OCI-LY7 (cell line): ENCODE measurements at places on chromosomes 4 and X. TPM values are rescaled to one million over a fixed set of nuclear protein-coding genes. Genes with fewer than 3 reads are reported as not detected.

DGKK gene
- not detected in 2 replicates for total RNA-seq

RAB28 gene
- total RNA-seq: 23.0 and 27.0 TPM in 2 replicates

RBM41 gene
- total RNA-seq: 16.7 and 17.8 TPM in 2 replicates

NAA11 gene
- not detected in 2 replicates for total RNA-seq

CT45A1 gene
- not detected in 2 replicates for total RNA-seq

IRAK1 gene
- 119 and 136 TPM in 2 replicates for total RNA-seq

DNA sequence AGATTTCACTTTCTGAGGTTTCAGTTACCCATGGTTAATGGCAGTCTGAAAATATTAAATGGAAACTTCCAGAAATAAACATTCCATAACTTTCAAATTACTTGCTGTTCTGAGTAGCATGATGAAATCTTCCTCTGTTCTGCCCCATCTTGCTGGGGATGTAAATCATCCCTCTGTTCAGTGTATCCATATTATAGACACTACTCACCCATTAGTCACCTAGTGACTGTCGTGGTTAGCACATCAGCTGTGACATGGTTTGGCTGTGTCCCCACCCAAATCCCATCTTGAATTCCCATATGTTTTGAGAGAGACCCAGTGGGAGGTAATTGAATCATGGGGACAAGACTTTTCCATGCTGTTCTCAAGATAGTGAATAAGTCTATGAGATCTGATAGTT, 125.5 kb upstream of the GIMD1 start:
- DNase-seq: no peak

DNA sequence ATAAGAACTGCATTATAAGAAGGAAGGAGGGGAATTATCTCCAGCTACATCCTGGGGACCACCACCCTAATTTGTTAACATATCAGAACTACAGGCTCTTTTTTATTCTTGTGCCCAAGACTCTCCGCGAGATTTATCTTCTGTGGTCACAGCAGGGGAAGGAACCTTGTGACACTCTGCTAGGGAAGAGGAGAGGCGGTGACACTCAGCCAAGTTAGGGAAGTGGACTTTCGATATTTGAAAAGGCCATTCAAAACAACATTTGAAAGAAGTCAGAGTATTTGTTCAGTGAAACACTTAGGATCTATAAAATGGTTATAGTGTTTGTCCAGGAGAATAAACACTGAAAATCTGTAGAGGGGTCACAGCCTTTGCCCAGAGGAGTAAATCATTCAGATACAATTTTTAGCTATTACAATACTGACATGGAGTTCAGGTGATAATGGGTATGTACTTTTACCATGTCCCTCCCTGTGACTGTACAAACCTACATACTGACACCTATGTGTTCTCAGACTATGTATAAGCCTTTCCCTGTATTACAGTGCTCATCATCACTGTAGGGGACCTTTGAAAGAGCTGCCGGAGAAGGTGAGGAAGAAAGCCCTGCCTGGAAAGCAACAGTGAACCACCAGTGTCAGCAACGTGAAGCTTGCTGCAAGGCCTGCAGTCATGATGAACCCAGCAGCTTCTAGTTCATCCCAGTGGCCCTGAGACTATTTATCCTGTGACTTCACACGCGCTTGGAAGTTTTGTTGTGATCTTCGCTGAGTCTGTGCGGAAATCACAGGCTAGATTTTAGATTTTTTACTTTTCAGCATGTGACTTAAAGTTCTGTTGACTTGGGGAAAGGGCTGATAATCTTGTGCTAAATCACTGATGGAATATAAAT, 8.5 kb upstream of the PTTG2 start:
- no peak for DNase-seq

GRCh38 chrX:11665168-11666111, at the start of gene ARHGAP6:
TSS of gene ARHGAP6 (minus strand) at chrX:11665920. CDS start at chrX:11664828, 1,092 bp downstream.
- no peak for DNase-seq

GRCh38 chr4:74997948-74998729, 65.2 kb downstream of the PARM1 start:
- no peak for DNase-seq

GRCh38 chr4:159175085-159175988, 72.5 kb downstream of the RAPGEF2 start:
- peak; percentile 77 for DNase-seq

DNA sequence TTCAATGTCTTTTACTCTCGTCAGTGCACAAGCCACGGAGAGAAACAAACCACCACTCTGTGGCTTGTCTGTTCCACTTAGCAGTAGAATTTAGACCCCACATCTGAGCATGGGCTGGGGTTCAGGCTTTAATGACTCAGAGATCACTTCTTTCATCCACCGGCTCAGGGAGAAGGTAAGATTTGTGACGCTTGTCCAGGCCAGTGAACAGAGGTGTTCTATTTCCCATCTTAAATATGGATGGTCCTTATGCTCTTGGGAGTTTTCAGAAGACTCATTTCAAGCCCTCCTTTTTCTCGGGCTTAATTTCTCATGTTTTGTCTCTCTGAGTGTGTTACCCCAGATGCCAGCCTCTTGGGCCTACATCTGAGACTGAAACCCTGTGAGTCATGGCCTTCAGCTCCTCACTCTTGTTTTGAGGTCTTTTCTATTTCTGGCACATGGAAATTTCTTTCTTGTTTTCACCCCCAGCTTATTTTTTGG, 127.4 kb upstream of the SFRP2 start:
- DNase-seq: no peak

GRCh38 chrX:47030339-47030738, 47.9 kb upstream of the RGN start:
- peak; percentile 73 for DNase-seq

DNA sequence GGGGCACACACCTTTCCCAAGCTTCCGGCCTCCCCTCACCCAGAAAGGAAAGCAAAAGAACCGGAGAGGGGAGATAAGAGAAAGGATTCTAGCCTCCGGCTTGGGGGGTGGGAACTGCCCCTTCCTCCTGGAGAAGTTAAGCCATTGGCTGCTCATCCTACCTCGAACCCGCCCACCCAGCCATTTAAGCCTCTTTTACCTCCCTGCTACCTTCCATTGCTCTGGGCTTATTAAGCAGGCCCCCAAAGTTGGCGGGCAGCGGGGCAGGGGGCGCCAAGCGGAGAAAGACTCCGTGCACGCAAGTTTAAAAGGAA, 2.3 kb downstream of the MAML3 start:
- DNase-seq: peak; percentile 82

DNA sequence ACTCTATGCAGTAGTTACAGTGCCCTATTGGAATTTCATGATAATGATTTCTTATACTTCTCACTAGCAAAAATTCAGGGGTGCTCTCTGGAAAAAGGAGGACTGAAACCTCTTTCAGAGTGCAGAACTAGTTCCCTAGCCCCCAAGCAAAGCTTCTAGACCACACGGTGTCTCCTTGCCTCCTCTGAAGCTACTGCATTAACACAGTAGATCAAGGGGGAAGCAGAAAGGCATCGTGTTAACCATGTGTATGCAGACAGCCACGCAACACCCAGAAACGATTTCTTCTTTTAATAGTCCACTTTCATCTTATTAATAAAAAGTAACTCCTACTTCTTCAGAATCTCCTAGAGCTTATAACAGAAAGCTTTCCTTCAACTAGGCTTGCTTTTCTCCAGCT, 44.7 kb downstream of the MAML3 start:
- DNase-seq: no peak

DNA sequence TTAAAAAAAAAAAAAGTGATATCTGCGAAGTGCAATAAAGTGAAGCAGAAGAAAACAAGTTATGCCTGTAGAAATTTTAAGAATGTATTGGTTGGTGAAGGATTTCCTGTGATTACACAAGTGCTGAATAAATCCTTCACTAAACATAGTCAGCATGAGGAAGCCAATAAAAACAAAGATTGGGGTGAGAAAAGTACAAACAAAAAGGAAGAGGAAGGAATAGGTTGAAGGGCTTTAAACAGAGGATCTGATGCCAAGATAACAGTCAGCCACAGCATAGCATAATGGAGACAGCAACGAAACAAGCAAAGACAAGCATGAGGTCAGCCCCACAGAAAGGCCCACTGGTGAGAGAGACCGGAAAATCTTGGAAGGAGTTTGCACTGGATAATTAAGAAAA, 372.2 kb downstream of the ADAM29 start:
- no peak for DNase-seq

GRCh38 chr4:184553891-184554290, 79.5 kb upstream of the IRF2 start:
- no peak for DNase-seq

DNA sequence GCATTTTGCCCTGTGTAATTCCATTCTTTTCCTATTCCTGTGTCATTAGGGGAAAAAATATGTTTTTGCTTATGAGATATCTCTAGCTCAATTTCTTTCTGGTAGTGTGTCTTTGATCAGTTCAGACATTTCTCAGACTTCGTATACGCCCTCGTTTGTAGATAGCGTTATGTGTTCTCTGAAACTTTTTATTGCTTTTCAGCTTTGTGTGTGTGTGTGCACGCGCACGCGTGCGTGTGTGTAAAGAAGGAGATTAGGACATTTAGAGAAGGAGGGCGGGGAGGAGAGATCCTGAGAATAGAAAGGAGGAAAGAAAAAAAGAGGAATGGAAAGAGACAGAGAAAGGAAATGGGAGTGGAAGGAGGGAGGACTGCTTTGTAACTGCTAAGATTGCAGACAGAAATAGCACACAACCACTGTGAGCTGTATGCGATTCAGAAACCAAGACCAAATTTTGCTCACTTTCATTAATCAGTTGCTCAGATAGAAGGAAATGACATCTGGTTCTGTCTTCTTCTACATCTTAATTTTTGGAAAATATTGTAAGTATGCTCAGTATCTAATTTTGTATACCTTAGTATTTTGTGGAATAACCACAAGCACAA, at the start of gene RXFP1:
TSS of gene RXFP1 (plus strand) at position 399 of the 605 bp plus-strand sequence. CDS start at position 494, 95 bp downstream.
- no peak for DNase-seq

DNA sequence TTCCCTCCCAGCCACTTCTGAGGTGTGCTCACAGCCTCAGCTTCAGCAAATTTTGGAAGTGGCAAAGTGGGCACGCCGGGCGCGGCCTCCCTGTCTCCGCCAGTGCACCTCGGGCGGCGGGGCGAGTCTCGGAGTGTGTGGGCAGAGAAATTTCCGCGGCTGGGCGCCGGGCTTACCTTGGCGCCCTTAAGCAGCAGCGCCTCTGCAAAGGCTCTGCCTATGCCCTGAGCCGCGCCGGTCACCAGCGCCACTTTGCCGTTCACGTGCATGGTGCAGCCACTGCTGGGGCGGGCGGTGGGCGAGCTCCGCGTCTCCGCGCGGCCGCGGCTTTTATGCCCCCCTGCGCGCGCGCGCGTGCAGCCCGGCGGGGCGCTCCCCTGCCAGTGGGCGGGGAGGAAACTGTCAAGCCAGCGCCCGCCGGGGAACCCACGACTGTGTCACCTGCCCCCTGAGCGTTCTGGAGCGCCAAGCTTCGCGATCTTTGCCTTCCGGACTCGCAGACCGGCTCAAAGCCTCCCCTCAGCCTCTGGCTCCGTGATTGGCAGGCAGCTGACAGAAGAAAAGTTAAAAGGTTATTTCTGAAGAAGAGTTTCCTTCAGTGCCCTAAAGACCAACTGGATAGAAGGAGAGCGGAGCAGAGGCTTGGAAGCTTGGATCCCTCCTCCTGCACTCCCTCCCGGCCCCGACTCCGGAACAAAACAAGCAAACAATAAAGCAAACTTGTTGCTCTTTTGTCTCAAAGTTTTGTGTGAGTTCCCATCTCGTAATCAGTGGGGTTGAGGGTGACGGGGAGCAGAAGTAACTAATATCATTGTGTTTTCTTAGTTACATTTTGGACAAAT, at the start of gene HPGD:
TSS of gene HPGD (minus strand) at position 306 of the 842 bp plus-strand sequence. CDS start at position 269, 37 bp downstream.
- peak; percentile 31 for DNase-seq

DNA sequence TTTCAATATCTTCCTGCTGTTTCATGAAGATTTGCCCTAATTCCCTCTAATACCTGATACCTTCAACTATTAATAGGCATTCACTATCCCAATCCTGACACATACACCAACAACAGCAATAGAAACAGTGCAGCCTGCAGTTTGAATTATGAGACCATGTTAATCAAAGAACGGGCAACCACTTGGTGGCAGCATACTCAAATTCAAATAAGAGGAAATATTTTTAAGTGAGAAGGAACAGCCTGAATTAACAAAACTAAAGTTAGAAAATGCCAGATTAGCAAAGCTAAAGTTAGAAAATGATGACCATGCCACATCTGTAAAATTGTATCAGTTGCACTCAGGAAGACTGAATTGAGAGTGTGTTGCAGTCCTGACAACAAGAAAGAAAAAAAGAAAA, 204.9 kb downstream of the SMARCA1 start:
- peak; percentile 7 for DNase-seq

GRCh38 chr4:56371426-56372220, 15.7 kb downstream of the AASDH start:
- no peak for DNase-seq

GRCh38 chr4:60683973-60684372, 516.2 kb upstream of the ADGRL3 start:
- DNase-seq: no peak

GRCh38 chr4:167581449-167581965, 347.2 kb upstream of the SPOCK3 start:
- no peak for DNase-seq

- no peak for DNase-seq
These were observed 73.6 kb upstream of the COX18 start for GRCh38 chr4:73142995-73143547.

GRCh38 chr4:617644-618641, 7.4 kb upstream of the PDE6B start:
- DNase-seq: no peak

DNA sequence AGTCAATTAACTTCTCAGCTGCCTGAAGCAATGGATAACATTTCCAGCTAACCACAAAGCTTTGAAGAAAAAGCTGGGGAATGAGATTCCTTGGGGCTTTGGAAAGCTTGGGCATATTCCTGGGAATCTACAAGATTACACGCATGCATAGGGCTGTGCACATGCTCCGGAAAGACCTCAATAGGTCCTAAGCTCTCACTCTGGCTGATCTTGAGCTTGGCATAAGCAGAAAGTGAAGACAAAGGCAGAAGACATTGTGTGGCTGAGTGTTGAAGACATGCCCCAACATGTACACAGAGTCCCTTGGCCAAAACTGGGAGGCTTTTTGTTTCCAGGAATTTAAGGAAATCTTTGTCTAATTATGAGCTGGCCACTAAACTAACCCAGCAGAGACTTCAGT, 31.2 kb downstream of the ATG4A start:
- DNase-seq: no peak

DNA sequence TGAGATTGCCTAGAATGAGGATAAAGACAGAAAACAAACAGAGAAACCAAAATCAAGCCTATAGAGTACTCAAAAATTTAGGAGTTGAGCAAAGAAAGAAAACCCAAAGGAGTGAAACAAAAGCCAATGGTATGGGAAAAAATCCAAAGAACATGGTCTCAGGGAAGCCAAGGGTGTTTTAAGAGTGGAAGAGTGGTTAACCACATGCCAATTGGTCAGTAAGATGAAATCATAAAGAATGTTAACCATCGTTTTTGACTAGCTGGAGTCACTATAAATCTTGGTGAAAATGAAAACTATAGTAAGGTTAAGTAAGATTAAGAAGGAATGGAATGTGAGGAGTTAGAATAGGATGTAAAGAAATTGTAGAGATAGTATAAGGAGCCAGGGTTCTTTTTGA, 64.7 kb upstream of the RPL34 start:
- DNase-seq: no peak

- no peak for DNase-seq
These were observed 5.7 kb downstream of the AFM start for GRCh38 chr4:73487233-73487632.
